Thoracic aorta (tissue), 2 donors: ENCODE measurements at places on chromosomes 1 and 21. TPM values are rescaled to one million over a fixed set of nuclear protein-coding genes. Genes with fewer than 3 reads are reported as not detected.

Gene TARS2
- 13.5 TPM for total RNA-seq

Gene S100A4
- 514 TPM for total RNA-seq

Gene KCNA2
- 2.0 TPM for total RNA-seq

Gene CRTC2
- 92.7 TPM for total RNA-seq

Gene RGS16
- total RNA-seq: 8.8 TPM

DNA sequence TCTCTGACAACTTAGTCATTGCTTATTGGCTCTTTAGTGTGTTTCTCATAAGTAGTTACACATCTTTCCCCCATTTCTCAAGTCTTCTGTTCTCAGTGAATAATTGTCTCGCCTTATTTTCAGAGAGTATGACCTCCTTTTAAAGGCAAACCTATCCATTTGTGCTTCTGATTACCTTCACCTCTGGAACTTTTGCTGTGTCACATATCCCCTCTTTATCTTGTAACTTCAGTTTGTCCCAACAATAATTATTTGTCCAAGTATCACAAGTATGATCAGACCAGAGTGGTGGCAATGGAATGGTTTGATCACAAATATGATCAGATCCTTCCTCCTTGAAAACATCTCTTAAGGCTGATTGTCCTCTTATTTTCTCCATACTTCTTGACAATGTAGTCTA is 5.3 kb upstream of the MRPS21 start:
- no peak overlapping the region for H3K4me3 ChIP-seq
- H3K27ac ChIP-seq: no peak overlapping the region
- H3K27me3 ChIP-seq: no peaks in the 10 kb centered on the region
- peaks cover 5% of the 10 kb centered on the region for H3K4me1 ChIP-seq
- DNase-seq: no peak

- peaks cover 6% of the 10 kb centered on the region for H3K36me3 ChIP-seq
- H3K4me1 ChIP-seq: peaks cover 13% of the 10 kb centered on the region
- no peak for DNase-seq
- no peaks in the 10 kb centered on the region for H3K27me3 ChIP-seq
- H3K27ac ChIP-seq: no peak overlapping the region
- H3K4me3 ChIP-seq: no peak overlapping the region
These were observed 35.9 kb downstream of the CD46 start for GRCh38 chr1:207787776-207788175.

DNA sequence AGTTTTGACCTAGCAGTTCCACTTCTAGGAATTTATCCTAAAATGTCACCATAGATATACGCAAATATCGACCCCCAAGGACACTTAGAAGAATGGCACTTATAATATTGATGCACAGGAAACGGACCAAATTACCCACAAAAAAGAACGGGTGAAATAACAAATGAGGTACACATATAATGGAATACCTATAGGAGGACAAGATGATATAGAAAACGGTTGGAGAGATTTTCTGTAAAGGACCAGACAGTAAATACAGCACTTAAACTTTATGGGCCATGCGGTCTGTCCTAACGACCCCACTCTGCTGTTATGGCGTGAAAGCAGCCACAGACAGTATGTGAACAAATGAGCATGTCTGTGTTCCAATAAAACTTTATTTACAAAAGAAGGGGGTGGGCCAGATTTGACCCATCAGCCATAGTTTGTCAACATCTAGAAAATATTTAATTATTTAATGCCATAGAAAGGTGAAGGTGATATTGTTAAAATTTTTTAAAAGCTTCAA is 2.4 kb downstream of the TMPRSS3 start:
- no peak overlapping the region for H3K4me3 ChIP-seq
- no peaks in the 10 kb centered on the region for H3K4me1 ChIP-seq
- no peak for DNase-seq
- H3K27me3 ChIP-seq: no peaks in the 10 kb centered on the region
- H3K27ac ChIP-seq: no peak overlapping the region

- H3K27me3 ChIP-seq: no peaks in the 10 kb centered on the region
- no peak overlapping the region for H3K27ac ChIP-seq
These were observed 2.7 kb upstream of the TMPRSS3 start for GRCh38 chr21:42398436-42399028.

GRCh38 chr1:100896481-100896982 is 642 bp downstream of the SLC30A7 start:
- peaks cover 28% of the 10 kb centered on the region for H3K4me1 ChIP-seq
- DNase-seq: no peak
- no peaks in the 10 kb centered on the region for H3K27me3 ChIP-seq
- peaks cover 3% of the 10 kb centered on the region for H3K36me3 ChIP-seq
- H3K27ac ChIP-seq: peak overlapping the region; percentile 91

- H3K4me1 ChIP-seq: peaks cover 8% of the 10 kb centered on the region
- no peak overlapping the region for H3K27ac ChIP-seq
- no peak for DNase-seq
These were observed 134.0 kb upstream of the DPYD start for GRCh38 chr1:98054786-98055185.

GRCh38 chr1:56821462-56821797 is 2.2 kb upstream of the FYB2 start:
- no peak overlapping the region for H3K27ac ChIP-seq
- DNase-seq: no peak
- no peak overlapping the region for H3K4me3 ChIP-seq
- no peaks in the 10 kb centered on the region for H3K27me3 ChIP-seq
- H3K36me3 ChIP-seq: no peaks in the 10 kb centered on the region

- no peak overlapping the region for H3K27ac ChIP-seq
- H3K27me3 ChIP-seq: no peaks in the 10 kb centered on the region
- H3K4me3 ChIP-seq: no peak overlapping the region
- no peak for DNase-seq
These were observed 33.9 kb upstream of the PIGC start for GRCh38 chr1:172477741-172478140.

DNA sequence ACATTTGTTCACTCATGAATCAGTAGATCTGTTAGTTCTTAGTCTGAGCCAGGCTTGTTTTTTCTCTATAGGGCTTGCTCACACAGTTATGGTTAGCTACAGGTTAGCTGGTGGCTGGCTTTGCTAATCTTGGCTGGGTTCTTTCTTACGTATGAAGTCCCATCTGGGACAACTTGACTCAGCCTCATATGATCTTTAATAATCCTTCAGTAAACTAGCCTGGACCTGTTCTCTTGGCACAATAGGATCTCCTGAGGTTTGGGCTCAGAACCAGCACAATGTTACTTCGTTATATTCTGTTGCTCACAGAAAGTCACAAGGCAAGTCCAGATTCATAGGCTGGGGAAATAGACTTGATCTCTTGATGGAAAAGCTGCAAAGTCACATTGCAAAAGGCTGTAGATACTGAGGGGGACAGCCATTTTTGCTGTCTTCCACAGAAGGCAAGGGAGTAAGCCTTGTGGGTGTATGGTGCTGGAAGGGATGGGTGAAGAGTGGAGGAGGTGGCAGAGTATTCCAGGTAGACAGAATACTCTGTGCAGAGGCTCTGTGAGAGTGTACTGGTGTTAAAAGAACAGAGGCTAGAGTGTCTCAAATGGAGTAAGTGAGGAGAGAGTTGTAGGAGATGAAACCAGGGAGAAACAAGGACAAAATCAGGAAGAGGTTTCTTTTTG is 24.4 kb downstream of the EFCAB7 start:
- H3K27ac ChIP-seq: no peak overlapping the region
- H3K27me3 ChIP-seq: no peaks in the 10 kb centered on the region
- H3K4me3 ChIP-seq: no peak overlapping the region
